ENCODE measurements at places on chromosomes 1 and 21.

DNA sequence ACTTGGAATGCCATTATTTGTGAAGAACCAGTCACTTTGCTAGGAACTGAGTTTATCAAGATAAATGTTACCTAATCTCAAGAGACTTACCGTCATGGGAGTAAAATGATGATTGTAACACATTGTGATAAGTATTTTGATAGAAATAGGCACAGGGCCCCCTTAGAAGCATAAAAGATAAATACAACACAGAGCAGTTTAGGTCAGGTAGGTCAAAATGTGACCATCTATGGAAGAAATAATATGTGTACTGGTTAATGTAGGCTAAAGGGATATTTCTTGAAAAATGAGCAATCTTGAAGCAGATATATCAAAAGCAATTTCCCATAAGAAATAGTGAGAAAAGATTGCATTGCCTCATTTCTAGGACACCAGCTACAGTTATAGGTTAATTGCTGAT, 1386.8 kb upstream of the ADGRL2 start:
- DNase-seq = no peak

GRCh38 chr1:53183095-53183990, 13.3 kb upstream of the CPT2 start:
- no peak for DNase-seq

DNA sequence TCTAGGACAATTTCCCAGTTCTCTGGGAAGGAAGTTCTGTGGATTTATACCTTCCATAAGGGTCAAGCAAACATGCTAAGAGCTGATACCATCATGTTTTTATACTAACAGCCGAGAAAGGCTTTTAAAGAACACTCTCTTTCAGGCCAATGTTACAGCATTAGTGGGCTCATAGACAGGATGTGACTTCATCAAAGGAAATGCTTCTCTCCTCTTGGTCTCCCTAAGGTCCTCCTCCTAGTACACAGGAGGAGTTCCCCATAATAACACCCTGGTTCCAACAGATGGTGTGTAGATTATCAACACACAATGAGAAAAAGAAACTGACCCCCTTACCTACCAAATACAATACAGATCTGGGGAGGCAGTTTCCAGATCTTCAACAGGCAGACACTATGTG, 26.7 kb upstream of the GLIS1 start:
- no peak for DNase-seq

- DNase-seq = no peak
These were observed 7.7 kb upstream of the PHC2 start for GRCh38 chr1:33438364-33439160.

DNA sequence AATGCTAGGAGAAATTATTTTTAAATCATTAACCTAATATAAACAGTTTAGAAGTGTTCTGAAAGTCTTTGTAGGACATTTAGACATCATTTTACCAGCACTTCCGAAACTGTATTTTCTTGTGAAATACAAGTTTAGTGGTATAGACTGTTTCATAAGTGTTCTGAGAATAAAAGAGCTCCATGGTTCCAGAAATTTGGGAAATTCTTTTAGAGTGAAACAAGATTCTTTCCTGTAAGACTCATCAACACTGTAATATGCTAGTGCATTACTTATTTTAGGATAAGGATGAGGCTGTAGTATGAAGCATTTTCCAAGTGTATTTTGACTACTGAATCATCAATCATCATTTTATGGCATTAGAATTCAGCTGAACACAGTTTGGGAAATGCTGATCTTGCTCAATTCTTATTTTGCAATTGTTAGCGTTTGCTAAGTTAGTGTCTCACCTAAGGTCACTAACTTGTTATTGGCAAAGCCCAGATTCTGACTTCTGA, 73.4 kb downstream of the CEP350 start:
- no peak for DNase-seq

- DNase-seq = no peak
These were observed 38.8 kb downstream of the HMGB4 start for GRCh38 chr1:33902486-33903209.

DNA sequence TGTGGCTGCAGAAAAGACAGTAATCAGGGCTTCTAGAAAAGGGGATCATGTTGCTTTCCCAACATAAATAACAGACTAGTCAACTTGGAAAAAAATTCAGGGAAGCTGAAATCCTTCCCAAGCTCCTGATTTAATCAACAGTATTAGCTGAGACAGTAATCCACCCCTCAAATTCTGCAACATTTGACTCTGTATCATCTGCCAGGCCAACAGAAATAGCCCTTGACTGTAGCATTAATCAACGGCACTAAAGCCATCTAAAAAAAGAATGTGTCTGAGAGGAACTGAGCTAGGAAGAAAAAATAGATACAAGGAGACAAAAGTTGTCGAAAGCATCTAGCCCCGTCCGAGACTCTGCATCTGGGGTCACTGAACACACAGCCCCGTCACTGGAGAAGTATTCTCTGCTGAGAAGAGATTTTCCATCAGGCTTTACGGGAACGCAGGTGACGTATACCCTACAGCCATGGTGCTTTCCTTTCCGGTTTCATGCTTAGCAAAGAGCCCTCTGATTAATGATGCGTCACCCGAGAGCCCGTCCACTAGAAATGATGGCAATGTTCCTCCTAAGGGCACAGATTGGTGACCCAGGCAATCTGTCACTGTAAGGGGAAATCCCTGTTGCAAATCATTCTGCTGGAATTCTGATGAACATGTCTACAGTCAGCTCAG, 42.1 kb upstream of the TP53BP2 start:
- no peak for DNase-seq

- no peak for DNase-seq
These were observed 759 bp downstream of the AMPD2 start for GRCh38 chr1:109620401-109620791.

GRCh38 chr1:98884864-98885263, 119.8 kb downstream of the PLPPR5 start:
- DNase-seq = no peak

- DNase-seq = no peak
These were observed 7.2 kb upstream of the HTR6 start for GRCh38 chr1:19657511-19657910.

GRCh38 chr1:180926164-180926981, 13.7 kb downstream of the KIAA1614 start:
- DNase-seq = no peak

DNA sequence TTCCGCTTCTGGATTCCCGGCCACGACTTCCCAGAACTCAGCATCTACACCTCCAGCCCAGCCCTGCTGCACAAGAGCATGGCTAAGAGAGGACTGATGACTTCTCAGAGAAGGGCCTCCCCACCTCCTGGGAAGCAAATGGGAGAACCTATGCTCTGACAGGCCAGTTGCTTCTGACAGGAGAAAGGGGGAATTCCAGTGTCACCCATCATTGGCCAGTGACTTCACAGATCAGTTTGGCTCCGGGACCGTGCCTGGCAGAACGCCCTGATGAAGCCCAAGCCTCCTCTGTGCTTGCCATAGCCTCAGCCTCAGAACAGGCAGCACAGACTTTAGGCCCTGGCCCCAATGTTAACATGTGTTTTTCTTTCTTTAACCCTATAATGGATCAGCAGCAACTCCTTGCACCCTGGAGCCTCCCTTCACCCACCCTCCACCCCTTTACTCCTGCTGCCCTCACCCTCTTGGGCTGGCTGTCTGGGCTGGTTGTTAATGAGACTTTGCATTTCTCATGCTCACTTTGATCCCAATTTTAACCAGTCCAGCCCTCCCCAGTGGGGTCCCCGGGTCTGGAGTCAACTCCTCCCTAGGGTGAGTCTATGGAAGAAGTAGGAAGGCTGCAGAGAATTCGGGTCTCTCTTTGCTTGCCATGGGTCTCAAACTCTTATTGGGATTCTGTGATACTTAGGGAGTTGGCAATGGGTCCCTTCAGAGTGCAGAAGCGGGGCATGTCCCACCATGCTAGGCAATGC, 42.7 kb upstream of the SLC30A1 start:
- no peak for DNase-seq

DNA sequence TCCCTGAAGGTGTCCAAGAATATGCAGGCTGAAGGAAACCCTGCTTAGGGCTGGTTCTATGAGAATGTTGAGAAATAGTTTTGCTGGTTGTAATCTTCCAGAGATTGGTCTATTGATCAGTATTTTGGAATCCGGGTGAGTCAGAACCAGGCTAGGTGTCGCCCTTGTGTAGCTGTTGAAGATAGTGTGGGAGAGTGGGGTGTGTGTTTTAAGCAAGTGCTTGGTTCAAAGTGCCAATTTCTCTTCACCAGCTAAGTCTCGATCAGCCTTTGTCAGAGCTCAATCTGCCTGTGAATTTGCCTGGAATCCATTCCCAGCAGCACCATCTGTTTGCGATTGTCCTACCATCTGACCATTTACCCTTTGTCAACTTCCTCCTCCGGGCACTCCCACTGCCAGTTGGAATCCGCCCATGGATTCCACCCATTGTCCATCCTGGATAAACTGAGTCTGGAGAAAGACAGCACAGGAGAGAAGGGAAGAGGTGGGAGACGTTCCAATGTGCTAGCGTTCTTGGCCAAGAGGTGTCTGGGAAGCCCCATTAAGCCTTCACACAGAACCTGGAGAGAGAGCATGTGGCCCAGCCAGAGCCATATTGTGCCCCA, 59.4 kb upstream of the CYP2J2 start:
- no peak for DNase-seq

DNA sequence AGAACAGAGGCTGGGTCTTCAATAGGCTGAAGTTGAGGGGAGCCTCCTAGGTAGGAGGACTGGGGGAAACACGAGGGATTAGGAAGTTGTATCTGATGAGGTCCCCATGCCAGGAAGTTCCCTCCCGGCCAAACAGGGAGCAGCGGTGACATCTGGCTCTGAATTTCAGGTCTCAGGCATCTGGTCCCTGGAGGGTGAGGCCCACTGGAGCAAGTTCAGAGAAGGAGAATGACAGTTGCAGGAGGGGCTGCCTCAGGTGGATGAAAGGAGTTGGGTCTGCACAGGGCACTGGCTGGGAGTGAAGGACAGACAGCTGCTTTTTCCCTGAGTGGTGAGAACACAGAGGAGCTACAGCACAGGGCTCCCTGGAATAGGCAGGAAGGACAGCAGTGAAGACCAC, 9.1 kb downstream of the TMEM9 start:
- DNase-seq = no peak

DNA sequence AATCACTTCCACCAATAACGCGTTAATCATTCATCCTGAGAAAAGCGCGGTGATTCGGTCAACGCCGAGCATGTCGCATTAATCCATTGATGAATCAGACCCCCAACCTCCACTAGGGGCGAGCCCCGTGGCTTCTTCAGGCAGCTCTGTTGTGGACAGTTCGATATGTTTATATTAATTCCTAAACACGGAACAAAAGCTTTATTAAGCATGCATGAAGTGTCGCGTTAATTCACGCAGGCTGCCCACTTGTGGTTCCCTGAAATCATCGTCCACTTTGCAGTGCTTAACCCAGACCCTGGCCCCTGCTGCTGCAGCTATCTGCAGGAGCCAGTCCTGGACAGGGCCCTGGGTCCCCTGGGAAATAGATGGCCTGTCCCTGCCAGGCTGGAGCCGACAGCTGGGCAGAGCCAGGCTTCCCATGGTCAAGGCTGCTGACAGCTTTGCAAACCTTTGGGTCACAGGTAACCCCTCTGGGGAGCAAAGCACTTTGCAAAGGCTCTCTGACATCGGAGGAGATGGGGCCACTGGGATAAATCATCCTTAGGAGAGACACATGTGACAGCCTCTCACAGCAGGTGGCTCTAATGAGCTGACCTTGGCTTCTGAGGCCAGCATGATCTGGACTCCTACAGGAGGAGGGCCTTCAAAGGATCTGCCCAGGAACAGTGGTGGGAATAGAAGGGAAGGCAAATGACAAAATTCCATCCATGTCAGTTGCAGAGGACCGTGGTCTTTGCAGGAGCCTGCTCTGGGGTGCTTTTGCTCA, 137.0 kb upstream of the AJAP1 start:
- DNase-seq = no peak

- no peak for DNase-seq
These were observed 172.7 kb downstream of the RASAL2 start for GRCh38 chr1:178266619-178267066.

DNA sequence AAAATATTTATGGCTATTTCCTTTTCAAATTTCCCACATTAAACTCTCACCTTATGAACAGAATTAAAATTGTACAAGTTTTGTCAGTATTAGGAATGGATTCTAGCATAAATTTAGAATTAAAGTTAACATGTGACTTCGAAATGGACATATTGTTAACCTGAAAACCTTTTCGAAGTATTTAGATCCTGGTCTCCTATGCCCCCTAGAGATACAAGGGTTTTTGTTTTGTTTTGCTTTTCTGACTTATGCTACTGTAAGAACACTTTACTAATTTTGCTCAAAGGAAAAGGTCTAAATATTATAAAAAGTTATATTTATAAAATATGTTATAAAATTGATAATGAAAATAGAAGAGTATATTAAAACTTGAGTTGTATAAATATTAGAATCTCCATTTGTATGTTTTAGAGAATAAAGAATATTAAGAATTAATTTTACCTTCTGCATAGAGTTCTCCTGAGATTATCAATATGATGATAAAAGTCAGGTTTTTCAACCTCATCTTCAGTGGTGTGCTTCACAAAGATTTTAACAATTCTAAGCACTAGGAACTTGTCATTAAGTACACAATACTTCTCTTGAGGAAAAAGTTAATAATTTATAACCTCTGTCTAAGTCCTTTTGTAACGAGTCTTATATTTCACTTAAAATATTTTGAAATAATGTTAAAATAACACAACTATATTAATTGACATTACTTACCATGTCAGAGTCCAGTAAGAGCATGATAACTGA, at the start of gene F13B:
Gene F13B, minus strand, starts transcription at position 542 of the 738 bp plus-strand sequence. Its CDS starts 37 bp downstream, at position 505.
- no peak for DNase-seq

GRCh38 chr1:245108909-245109308, 45.9 kb upstream of the KIF26B start:
- no peak for DNase-seq

GRCh38 chr21:28641731-28642130, 350.9 kb downstream of the LTN1 start:
- DNase-seq = no peak

GRCh38 chr1:241447031-241447644, 72.4 kb downstream of the FH start:
- no peak for DNase-seq

DNA sequence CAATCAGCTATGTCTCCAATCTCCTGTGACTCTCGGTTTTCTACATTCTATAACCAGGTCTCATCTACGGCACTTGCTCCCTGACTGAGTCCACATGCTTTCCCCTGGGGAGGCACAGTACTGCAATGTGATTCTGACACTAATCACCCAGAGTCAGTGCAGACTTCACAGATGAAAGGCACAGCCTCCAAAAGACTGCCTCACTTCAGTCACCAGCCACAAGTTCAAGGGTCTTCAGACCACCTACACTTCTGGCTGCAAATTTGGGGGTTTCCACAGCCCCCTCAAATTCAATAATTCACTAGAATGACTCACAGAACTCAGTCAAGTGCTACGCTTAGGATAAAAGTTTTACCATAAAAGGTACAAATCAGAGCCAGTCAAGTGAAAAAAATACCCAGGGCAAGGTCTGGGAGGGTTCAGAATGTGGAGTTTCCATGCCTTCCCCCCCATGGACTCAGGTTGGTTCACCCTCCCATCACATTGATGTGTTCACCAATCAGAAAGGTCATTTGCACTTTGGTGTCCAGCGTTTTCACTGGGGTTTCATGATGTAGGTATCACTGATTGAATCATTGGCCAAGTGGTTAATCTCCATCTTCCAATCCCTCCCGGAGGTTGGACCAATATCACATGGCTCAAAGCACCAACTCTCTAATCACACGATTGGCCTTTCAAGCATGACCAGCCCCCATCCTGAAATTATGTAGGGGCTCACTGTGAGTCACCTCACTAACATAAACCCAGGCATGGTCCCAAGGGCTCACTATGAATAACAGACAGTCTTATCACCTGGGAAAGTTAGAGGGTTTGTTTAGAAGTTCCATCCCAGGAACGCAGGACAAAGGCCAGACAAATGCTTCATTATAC, 182.9 kb upstream of the CAMK1G start:
- no peak for DNase-seq

Measured in AML-193 (cell line).